Type B pancreatic cell (in vitro differentiated cells): ENCODE measurements at places on chromosomes 16 and 17. TPM values are rescaled to one million over a fixed set of nuclear protein-coding genes. Genes with fewer than 3 reads are reported as not detected.

Gene PLEKHH3
- 29.1 and 60.5 TPM in 2 replicates for total RNA-seq

Gene CSH1
- not detected in 2 replicates for total RNA-seq

Gene TNFRSF17
- not detected in 2 replicates for total RNA-seq

Gene HS3ST4
- total RNA-seq, result 3.6 TPM in 2 replicates

Gene ZNF747
- total RNA-seq, result 9.3 and 11.4 TPM in 2 replicates

Gene TBC1D3G
- not detected in 2 replicates for total RNA-seq

Gene FXR2
- total RNA-seq, result 37.1 and 44.2 TPM in 2 replicates

Gene HSD17B1
- total RNA-seq, result 2.2 and 2.7 TPM in 2 replicates

Gene LRRC37A
- 2.3 and 3.8 TPM in 2 replicates for total RNA-seq

Gene OTOA
- total RNA-seq, result 0.17 TPM in 1 of 2 replicates, not detected in the other

Gene ICAM2
- 1.2 TPM in 1 of 2 replicates, not detected in the other for total RNA-seq

Gene SCARF1
- total RNA-seq, result 0.97 and 1.3 TPM in 2 replicates

Gene MEIOC
- 0.60 TPM in 1 of 2 replicates, not detected in the other for total RNA-seq

Gene ORAI3
- 18.7 and 19.4 TPM in 2 replicates for total RNA-seq

Gene EPX
- total RNA-seq, result not detected in 2 replicates

Gene KRT14
- total RNA-seq, result 0.19 and 0.64 TPM in 2 replicates

Gene KIF2B
- not detected in 2 replicates for total RNA-seq

Gene PLEKHM1
- total RNA-seq, result 42.1 and 63.1 TPM in 2 replicates

Gene KRT27
- not detected in 2 replicates for total RNA-seq

Gene CBFA2T3
- 8.9 and 9.4 TPM in 2 replicates for total RNA-seq

Gene OR1A1
- not detected in 2 replicates for total RNA-seq

Gene FAM20A
- total RNA-seq, result 11.5 and 24.8 TPM in 2 replicates

Gene ZG16
- 0.85 and 1.5 TPM in 2 replicates for total RNA-seq

Gene SCIMP
- total RNA-seq, result not detected in 2 replicates

Gene KRT16
- total RNA-seq, result 1.5 and 9.2 TPM in 2 replicates

Gene CCL17
- total RNA-seq, result not detected in 2 replicates

Gene ATP2C2
- 12.2 and 19.3 TPM in 2 replicates for total RNA-seq

Gene IL21R
- total RNA-seq, result 0.29 TPM in 1 of 2 replicates, not detected in the other
